ENCODE measurements at places on chromosomes 6 and 20.
A peak's percentile ranks its signal among the peaks of the same experiment; 100 is the strongest.

DNA sequence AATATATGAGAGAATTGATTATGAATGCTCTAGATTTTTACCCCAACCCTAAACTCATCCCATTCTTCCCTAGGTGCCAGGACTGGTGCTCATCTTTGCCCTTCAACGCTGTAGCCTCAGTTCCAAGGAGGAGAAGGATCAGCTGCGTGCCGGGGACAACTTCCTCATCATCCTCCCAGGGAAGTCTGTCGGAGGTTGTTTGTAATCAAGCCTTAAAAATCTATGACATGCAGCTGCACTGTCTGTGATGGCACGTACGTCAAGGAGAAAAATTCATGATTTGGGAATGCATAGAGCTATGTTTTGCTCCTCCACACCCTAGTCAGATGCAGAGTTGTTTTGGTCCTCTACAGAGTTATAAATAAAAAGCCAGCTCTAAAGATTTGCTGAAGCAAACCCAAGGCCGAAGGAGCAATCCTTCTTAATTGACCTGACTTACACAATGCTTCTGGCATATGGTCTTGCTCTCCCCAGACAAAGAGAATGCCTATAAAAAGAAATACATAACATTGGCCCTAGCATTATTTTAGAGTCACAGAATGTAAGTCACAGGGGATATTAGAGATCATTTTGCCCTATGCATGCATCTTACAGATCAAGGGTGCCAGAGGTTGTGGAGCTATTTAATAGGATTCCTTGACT lies 244.2 kb downstream of the HIVEP2 start:
- DNase-seq, result no peak

GRCh38 chr20:63553933-63554290 lies at the start of gene FNDC11:
TSS of gene FNDC11 (plus strand) at chr20:63554159. CDS start at chr20:63555664, 1,505 bp downstream.
- no peak for DNase-seq

GRCh38 chr6:17584241-17584803 lies 15.8 kb upstream of the FAM8A1 start:
- peak; percentile 86 for DNase-seq

DNA sequence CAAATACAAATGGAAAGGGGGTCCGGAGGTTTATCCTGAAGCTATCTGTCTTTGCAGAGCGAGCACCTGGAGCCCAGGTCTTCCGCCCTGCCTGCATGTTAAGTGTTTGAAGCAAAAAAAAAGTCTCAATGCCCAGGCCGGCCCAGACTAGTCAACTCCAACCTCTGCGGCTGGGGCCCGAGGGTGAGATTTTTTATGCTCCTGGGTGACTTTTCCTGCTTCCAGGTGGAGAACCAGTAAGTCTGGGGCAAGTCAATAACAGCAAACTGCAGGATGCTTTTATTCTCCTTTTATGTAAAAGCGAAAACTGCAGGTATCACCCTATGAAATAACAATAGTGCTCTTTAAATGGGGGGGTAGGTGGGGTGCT lies 2.0 kb upstream of the ZBP1 start:
- no peak for DNase-seq

GRCh38 chr6:43683708-43684455 lies 3.7 kb downstream of the MRPS18A start:
- DNase-seq, result no peak

GRCh38 chr6:72218125-72218524 lies 331.8 kb downstream of the RIMS1 start:
- DNase-seq, result no peak

Data from NCI-H2029 treated with DMSO at 0.1 percent for 48 hours (cell line).